ENCODE measurements at places on chromosomes 2 and 18. TPM values are rescaled to one million over a fixed set of nuclear protein-coding genes. Genes with fewer than 3 reads are reported as not detected.
A peak's percentile ranks its signal among the peaks of the same experiment; 100 is the strongest.

GRCh38 chr18:6031002-6031401 is 135.7 kb upstream of the TMEM200C start:
- H3K4me1 ChIP-seq: no peaks in the 10 kb centered on the region
- no peaks in the 10 kb centered on the region for H3K36me3 ChIP-seq
- H3K4me3 ChIP-seq: no peak overlapping the region
- H3K27ac ChIP-seq: no peak overlapping the region

DNA sequence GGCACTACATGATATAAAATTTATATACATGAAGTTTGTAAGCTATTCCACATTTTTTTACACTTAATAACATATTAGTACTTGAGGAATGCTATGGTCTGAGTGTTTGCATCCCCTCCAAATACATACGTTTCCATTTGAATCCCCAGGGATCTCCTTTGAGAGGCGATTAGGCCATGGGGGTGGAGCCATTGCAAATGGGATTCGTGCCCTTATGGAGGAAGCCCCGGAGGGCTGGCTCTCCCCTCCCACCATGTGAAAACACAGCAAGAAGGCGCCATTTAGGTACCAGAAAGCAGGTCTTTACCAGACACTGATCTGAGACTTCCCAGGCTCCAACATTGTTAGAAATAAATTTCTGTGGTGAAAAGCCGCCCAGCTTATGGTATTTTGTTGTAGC is 20.8 kb upstream of the MBP start:
- no peak overlapping the region for H3K27ac ChIP-seq
- no peak for DNase-seq
- no peaks in the 10 kb centered on the region for H3K27me3 ChIP-seq
- H3K36me3 ChIP-seq: no peaks in the 10 kb centered on the region
- H3K4me3 ChIP-seq: no peak overlapping the region

Gene GTF2A1L
- not detected for total RNA-seq

Gene ZNF396
- total RNA-seq: 1.1 TPM

Gene GAD1
- 6.9 TPM for total RNA-seq

Gene LRRC30
- not detected for total RNA-seq

DNA sequence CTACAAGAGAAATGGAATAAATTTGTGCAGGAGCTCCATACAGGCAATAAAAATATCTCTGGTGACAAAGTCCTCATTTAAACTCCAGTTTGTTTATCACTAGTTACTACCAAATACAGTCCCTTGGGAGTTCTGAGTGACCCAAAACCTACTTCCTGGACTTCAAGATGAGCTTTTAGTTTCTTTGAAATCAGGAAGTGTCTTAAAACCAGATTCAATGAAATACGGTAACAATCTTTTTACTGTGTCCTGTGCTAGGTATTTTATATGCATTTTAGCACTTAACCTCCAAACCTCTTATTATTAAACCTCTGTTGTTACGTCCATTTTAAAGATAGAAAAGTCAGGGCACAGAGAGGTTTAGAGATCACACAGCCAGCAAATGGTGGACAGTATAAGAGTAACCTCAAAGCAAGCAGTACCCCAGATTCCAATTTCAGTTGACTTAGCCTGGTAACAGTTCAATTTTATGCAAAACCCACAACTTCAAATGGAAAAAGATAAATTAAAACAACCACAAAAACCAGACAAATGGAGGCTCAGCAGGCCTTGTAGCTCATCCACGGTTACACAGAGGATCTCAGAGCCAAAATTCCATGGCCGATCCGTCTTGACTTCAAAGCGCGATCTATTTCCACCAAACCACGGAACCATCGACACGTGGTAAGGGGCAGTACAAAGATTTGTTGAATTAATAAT is 1.3 kb upstream of the KCMF1 start:
- peaks cover 50% of the 10 kb centered on the region for H3K36me3 ChIP-seq
- peak overlapping the region; percentile 98 for H3K4me3 ChIP-seq
- DNase-seq: peak; percentile 46
- no peaks in the 10 kb centered on the region for H3K27me3 ChIP-seq
- peaks cover 33% of the 10 kb centered on the region for H3K4me1 ChIP-seq

- no peak overlapping the region for H3K4me3 ChIP-seq
- no peak overlapping the region for H3K27ac ChIP-seq
- H3K4me1 ChIP-seq: no peaks in the 10 kb centered on the region
- DNase-seq: no peak
Observed at GRCh38 chr2:239803102-239803765, 221.9 kb downstream of the NDUFA10 start.

DNA sequence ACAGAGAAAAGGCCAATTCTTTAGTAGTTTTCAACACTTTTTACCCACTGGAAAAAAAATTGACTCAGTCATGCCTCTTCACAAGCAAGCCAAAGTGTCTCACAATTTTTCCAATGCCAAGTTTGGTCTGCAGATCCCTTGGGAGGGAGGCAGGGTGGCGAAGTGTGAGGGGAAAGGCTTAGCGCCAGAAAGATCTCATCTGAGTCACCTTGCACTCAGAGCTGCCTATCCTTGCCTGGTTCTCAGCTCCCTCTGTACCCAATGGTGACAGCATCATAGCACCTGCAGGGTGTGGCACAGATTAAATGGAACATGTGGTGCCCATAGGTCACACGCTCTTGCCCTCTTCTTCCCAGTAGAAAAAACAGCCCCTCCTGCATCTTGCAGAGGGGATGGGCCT is 55.2 kb upstream of the GYPC start:
- no peak overlapping the region for H3K27ac ChIP-seq
- peaks cover 17% of the 10 kb centered on the region for H3K36me3 ChIP-seq
- DNase-seq: no peak
- H3K4me3 ChIP-seq: no peak overlapping the region

Gene FBXO15
- total RNA-seq: 1.6 TPM

GRCh38 chr2:99682275-99683060 is 192.7 kb upstream of the REV1 start:
- H3K4me1 ChIP-seq: no peaks in the 10 kb centered on the region
- no peaks in the 10 kb centered on the region for H3K36me3 ChIP-seq
- no peak for DNase-seq
- no peaks in the 10 kb centered on the region for H3K27me3 ChIP-seq
- no peak overlapping the region for H3K27ac ChIP-seq
- H3K4me3 ChIP-seq: no peak overlapping the region

Gene CTAGE1
- not detected for total RNA-seq

- no peaks in the 10 kb centered on the region for H3K4me1 ChIP-seq
- H3K27ac ChIP-seq: no peak overlapping the region
- H3K27me3 ChIP-seq: peaks cover 2% of the 10 kb centered on the region
- DNase-seq: no peak
- H3K4me3 ChIP-seq: no peak overlapping the region
- H3K36me3 ChIP-seq: no peaks in the 10 kb centered on the region
Observed at GRCh38 chr2:58614219-58614618, 373.1 kb upstream of the FANCL start.

Measured in activated CD4-positive, alpha-beta T cell treated with anti-CD3 and anti-CD28 coated beads for 36 hours (primary cell).